ENCODE measurements at places on chromosomes 6 and 20.
A peak's percentile ranks its signal among the peaks of the same experiment; 100 is the strongest.

DNA sequence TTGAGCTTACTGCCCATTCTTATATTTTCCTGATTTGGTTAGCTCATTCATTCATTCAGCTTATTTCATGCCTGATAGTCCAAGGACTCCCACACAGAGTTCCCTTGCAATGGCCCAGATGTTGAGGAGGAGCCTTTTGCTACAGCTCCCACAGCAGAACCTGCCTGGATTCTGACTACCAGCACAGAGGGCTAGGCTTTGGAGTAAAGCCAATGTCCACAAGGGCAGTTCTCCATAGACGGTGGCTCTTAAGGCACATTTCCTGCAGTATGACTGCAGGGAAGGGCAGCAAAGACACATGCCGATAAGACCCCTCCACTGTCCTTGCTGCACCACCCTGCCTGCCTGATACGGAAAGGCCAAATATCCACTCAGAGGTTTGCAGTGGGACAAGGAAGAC is 112.3 kb upstream of the SYNDIG1 start:
- DNase-seq, result no peak

DNA sequence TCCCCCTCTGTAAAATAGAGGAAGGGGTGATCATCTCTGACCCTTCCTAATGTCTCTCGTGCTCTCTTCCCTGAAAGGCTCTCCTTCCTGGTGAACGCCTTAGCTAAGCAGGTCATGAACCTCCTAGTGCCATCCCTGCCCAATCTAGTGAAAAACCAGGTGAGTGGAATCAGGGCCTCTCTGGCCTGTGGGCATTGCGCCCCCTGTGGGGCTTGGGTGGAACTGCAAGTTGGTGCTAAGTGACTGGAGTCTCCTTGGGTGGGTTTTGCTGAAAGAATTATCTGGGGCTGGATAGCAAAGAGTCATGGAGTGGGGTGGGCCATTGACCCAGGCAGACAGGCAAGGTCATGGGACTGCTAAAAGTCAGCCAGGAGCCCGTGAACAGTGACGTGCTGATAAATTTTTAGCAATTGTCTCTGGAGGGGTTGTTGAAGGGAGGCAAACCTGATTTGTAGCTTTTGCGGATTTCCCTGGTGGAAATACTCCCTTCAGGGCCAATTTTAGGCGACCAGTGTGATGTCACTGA is 8.9 kb downstream of the BPIFB1 start:
- DNase-seq, result peak; percentile 70

DNA sequence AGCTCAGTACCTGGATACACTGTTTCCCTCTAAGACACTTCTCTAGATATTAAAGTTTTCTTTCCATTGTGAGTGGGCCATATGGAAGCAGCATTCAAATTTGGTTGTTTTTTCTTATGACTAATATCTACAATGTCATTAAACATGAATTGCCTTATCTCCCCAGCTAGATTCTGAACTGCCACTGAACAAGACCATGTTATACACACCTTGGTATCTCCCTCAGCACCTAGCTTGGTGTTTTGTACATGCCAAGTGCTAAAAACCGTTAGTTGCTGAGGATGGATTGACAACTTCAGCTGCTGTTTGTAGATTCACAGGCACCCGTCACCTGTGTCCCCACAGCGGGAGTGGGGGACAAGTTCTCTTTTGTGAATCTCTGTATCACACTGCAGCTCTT is 131.1 kb downstream of the KIF13A start:
- no peak for DNase-seq

- no peak for DNase-seq
These were observed 911.6 kb upstream of the SLC35B3 start for GRCh38 chr6:9346923-9347322.

DNA sequence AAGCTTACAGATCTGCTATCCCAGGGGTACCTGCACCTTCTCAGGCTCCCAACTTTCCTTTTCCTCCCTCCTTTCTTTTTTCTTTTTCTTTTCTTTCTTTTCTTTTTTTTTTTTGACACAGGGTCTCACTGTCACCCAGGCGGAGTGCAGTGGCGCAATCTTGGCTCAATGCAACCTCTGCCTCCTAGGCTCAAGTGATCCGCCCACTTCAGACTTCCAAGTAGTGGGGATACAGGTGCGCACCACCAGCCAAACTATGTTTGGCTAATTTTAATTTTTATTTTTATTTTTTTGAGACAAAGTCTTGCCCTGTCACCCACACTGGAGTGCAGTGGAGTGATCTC is 36.0 kb downstream of the PIM1 start:
- no peak for DNase-seq

DNA sequence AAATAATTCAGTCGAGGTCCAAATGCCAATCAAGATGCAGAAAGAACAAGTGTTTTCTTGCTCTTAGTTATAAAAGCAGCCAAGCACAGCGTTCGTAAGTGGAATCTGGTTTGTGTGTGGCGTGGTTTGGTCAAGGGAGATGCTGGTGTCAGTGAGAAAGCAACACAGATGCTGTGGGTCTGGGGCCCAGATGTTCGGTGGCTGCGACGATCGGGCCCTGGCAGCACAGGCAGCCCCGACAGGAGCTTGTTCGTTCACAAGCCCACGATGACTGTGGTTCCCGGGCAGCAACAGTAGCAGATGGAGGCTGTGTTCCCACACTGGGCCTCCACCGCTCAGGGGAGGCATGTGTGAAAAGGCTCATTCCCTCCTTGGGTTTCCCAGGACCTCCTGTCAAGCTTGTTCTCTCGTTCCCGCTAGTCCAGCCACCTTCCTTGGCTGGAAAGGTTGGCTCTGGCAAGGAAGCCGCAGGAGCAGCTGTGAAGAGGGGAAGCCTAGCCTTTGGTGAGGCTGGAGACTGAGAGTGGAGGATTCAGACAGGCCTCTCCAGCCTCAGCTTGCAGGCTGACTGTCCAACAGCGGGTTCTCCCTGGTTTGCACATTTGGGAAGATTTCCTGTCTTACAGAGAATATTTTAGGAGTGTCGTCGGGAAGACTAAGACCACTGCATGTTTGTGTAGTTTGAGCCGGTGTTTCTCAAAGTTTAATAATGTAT is 304.7 kb downstream of the QKI start:
- DNase-seq, result no peak

- DNase-seq, result peak; percentile 42
These were observed 34.4 kb upstream of the FNDC1 start for GRCh38 chr6:159134701-159135364.

- DNase-seq, result no peak
These were observed 723.7 kb downstream of the COL12A1 start for GRCh38 chr6:74482180-74482579.

DNA sequence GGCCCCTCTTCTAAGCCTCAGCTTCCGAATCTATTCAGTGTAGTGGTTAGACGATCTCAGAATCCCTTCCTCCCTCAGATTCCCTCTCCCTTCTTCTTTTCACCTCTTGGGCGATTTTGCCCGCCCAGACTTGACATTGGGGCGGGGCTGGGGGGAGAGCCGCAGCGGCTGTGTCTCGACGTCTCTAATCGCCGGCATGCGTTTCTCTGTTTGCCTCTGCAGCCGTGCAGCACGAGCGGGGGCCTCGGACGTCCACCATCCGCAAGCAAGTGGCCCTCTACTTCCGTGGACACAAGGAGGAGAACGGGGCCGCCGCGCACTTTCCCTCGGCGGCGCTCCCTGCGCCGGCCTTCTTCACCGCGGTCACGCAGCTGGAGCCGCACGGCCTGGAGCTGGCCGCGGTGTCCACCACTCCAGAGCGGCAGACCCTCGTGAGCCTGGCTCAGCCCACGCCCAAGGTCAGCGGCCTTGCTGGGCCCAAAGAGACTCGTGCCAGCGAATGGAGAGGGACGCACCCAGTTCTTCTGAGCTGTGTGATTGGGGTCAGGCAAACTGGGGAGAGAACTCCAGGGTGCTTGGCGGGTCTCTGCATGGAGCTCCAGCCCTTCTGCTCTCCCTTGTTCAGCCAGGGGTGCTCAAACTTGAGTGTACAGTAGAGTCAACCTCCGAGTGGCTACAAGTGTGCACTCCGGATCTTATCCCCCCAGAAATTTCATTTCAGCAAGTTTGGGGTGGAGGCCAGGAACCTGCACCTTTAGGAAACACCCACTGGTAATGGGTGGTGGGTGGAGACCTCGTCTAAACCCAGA is 10.7 kb downstream of the NR2E1 start:
- no peak for DNase-seq

DNA sequence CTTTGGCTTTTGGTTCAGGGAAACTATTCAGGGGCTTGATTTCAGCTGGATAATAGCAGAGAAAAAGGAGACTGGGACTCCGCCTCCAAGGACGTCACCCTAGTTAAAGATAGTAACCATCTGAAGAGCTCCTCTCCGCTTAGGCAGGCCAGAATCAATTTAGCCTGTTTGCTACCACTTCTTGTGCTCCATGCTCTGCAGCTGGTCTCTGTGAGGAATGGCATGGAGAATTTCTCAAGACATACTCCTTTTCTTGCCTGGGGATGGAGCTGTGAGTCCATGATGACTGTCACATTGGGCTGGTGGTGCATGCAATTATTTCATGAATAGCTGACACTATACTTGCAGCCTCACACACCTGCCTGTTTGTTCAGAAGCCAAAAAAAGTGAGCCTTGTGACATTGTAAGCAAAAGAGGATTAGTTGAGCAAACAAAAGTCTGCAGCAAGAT is 61.4 kb downstream of the TXLNB start:
- DNase-seq, result no peak

- DNase-seq, result no peak
These were observed 26.1 kb upstream of the FANCE start for GRCh38 chr6:35426074-35426473.

DNA sequence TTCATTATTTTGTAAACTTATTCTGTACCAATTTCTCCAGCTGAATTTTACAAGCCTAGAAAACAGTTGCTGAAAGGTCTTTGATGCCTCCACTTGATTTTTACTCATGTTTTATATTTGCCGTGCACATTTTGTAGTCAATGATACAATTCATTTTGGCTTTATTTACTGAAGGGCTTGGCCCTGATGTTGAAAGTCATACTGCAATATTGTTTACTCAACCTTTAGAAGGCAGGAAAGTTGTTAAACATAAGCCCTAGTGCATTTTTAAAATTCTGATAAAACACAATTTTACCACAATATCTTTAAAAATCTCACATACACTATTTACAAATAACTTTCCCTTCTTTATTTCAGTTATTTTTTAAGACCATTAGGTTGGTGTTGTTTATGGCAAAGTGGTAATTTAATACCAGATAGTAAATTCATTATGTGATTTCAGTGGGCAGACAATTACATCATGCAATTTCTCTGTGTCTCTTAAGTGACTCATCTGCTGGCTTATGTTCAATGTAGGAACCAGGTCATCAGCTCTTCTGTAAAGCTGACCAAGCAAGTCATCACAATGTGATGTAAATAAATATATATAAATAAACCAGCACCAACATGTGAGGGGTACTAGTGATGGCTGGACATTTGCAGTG is 121.1 kb upstream of the SLC35B3 start:
- DNase-seq, result no peak

- no peak for DNase-seq
These were observed 35.7 kb upstream of the PLCG1 start for GRCh38 chr20:41101660-41102059.
